Panc1 (cell line): ENCODE measurements at places on chromosomes 2 and 18. TPM values are rescaled to one million over a fixed set of nuclear protein-coding genes. Genes with fewer than 3 reads are reported as not detected.

Gene DIS3L2
- 28.1 TPM for total RNA-seq

Gene RGPD3
- 0.31 TPM for total RNA-seq

Gene DUSP19
- total RNA-seq = 1.3 TPM

- peak; percentile 18 for DNase-seq
- H3K4me1 ChIP-seq = no peaks in the 10 kb centered on the region
- no peaks in the 10 kb centered on the region for H3K36me3 ChIP-seq
- H3K27ac ChIP-seq = peak overlapping the region; percentile 54; the same call in 1 of the 2 replicates
- no peaks in the 10 kb centered on the region for H3K27me3 ChIP-seq
Measured at GRCh38 chr18:26621161-26622026, 73.0 kb upstream of the KCTD1 start.

DNA sequence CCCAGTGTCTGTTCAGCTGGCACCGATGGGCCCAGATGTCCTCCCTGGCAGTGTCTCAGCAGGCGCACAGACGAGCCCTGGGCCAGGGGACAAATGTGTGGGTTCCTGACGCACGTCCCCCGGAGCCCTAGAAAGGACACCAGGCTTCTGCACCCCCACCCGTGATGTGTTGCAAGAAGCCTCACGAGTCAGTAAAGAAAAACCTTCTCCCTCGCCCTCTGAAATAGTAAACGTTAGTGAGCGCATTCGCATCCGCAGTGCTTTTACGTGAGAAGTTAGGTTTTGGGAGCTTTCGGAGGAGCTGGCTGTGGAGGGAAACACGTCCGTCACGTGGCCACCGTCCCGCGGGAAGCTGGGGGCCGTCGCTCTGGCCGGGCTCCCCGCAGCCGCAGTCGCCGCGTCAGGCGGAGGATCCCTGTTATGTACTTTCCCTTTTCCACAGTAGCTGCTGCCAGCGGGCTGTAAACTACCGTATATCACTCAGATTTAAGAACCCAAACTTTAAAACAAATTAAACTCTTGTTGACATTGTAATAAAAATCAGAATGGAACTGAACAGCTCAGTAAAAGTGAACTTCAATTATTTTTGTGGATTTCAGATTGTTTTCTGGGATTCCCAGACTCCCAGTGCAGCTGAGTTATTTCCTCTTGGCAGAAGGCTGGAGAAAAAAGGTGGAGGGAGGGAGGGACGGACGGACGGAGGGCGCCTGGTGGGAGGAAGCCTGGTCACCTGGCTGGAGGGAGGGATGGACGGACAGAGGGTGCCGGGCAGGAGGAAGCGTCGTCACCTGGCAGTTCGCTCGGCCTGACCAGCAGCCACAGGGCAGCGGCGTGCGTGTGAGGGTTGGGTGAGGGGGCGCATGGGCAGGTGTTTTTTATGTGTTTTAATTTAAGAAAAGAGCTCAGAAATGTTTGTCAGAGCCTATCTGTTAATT lies 112.1 kb downstream of the NFATC1 start:
- no peak overlapping the region for H3K27ac ChIP-seq
- H3K27me3 ChIP-seq = no peaks in the 10 kb centered on the region
- no peaks in the 10 kb centered on the region for H3K36me3 ChIP-seq
- DNase-seq = no peak
- H3K4me3 ChIP-seq = no peak overlapping the region

- no peak overlapping the region for H3K27ac ChIP-seq
- no peaks in the 10 kb centered on the region for H3K27me3 ChIP-seq
- H3K4me3 ChIP-seq = no peak overlapping the region
- H3K4me1 ChIP-seq = no peaks in the 10 kb centered on the region
- H3K36me3 ChIP-seq = peaks cover 4% of the 10 kb centered on the region; the same call in 1 of the 2 replicates
Measured at GRCh38 chr2:30636311-30636710, 170.9 kb downstream of the CAPN13 start.
